ENCODE measurements at places on chromosomes 7 and 10. TPM values are rescaled to one million over a fixed set of nuclear protein-coding genes. Genes with fewer than 3 reads are reported as not detected.

- DNase-seq, result peak; percentile 40
These were observed 82.7 kb downstream of the REEP3 start for GRCh38 chr10:63603709-63604445.

GRCh38 chr10:89173075-89173474 is 34.0 kb downstream of the CH25H start:
- peak; percentile 34 for DNase-seq

GRCh38 chr7:136492366-136492765 is 376.1 kb upstream of the CHRM2 start:
- no peak for DNase-seq

- DNase-seq, result no peak
These were observed 41.4 kb downstream of the STAM start for GRCh38 chr10:17685233-17685840.

The TUBB8 gene
- not detected for total RNA-seq

The VAX1 gene
- not detected for total RNA-seq

The SPDYE8 gene
- not detected for total RNA-seq

The ZPBP gene
- total RNA-seq, result not detected
